Smooth muscle cell of the umbilical artery (primary cell): ENCODE measurements at places on chromosomes 1 and 21. TPM values are rescaled to one million over a fixed set of nuclear protein-coding genes. Genes with fewer than 3 reads are reported as not detected.

Gene PTGER3
- total RNA-seq = under 0.01 and 1.2 TPM in 2 replicates

Gene CRP
- not detected in 2 replicates for total RNA-seq

Gene ZNF695
- total RNA-seq = 0.59 and 1.7 TPM in 2 replicates

Gene OLFML2B
- 1.5 and 3.5 TPM in 2 replicates for total RNA-seq

Gene CELA3B
- total RNA-seq = not detected in 2 replicates

Gene GIPC2
- total RNA-seq = 0.30 and 1.2 TPM in 2 replicates

Gene CHI3L1
- 2.4 and 339 TPM in 2 replicates for total RNA-seq

Gene FCRL1
- total RNA-seq = not detected in 2 replicates
